Stimulated activated CD4-positive, alpha-beta T cell treated with anti-CD3 and anti-CD28 coated beads, Interleukin-4, amount 100 ng/mL, for 4 hours (primary cell): ENCODE measurements at places on chromosomes 2 and 18.

DNA sequence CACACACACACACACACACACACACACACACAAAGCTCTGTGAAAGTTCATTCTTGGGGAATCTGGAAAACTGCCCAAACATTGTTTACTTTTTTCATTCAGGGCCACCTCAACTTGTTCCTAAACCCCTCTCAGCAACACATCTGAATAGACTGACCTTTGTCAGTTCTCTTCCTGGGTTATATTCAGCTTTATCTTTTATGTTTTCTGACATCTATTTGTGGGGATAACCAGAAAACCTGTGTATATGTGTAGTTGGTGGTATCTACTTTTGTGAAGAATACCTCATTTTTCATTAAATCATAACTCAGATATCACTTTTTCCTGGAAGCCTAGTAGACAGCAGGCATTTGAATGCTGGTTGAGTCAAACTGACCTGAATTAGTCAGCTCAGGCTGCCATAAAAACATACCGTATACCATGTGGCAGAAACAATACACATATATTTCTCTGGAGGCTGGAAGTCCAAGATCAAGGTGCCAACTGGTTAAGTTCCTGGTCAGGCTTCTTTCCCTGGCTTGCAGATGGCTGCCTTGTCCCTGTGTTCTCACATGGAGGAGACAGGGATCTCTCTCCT lies 11.0 kb upstream of the RNF144A start:
- DNase-seq = no peak

- no peak for DNase-seq
These were observed 38.0 kb upstream of the ACVR2A start for GRCh38 chr2:147806846-147807245.

DNA sequence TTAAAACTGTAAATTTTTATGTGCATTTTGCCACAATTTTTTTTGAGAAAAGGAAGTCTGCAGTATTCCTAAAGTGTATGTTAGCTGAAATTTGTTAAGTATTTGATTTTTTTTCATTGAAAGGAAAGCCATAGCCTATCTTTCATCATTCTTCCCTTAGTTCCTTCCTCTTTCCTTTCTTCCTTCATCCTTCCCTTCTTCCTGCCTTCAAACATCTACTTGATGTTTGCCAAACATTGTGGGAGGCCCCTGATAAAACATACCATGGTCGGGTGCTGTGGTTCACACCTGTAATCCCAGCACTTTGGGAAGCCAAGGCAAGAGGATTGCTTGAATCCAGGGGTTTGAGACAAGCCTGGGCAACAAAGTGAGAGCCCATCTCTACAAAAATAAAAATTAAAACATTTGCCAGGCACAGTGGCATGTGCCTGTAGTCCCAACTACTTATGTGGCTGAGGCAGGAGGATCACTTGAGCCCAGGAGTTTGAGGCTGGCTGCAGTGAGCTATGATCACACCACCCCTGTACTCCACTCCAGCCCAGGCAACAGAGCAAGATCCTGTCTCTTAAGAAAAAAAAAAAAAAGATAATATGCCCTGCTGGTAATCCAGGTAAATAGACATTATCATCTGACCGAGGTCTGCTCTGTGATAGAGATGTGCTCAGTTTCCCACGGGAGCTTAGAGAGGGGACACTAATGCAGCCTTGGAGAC lies 278.4 kb upstream of the STON1 start:
- DNase-seq = no peak

DNA sequence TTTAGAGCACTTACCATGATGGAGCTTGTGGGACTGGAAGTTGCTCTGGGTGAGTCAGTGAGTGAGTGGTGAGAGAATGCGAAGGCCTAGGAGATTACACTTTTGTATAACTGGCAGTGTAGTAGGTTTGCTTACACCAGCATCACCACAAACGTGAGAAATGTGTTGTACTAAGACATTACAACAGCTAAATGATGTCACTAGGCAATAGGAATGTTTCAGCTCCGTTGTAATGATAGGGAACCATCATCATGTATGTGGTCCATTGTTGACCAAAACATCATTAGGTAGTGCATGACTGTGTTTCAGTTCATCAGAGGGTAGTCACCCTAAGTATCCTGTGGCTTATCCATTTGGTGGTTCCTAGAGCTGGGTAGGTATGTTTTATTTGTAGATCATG lies 11.9 kb downstream of the ZNF407 start:
- DNase-seq = no peak

- DNase-seq = no peak
These were observed 63.7 kb downstream of the EFEMP1 start for GRCh38 chr2:55859875-55860274.

DNA sequence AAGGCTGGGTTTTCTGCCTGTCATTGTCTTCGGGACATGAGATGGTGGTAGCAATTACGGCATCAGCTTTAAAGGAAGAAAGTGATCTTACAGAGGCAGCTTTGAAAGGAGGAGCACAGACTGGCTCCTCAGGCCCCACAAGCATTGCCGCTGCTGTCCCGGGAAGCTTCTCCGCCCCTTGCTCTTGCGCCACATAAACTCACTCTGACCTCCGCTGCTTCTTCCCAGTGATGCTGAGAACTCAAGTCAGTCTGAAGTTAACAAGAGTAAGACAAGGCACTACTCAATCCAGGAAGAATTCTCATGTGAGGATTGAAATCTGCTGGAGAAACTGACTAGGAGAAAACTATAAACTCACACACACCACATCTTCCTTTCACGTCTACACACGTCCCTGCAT lies 112.4 kb upstream of the RIOK3 start:
- DNase-seq = no peak

DNA sequence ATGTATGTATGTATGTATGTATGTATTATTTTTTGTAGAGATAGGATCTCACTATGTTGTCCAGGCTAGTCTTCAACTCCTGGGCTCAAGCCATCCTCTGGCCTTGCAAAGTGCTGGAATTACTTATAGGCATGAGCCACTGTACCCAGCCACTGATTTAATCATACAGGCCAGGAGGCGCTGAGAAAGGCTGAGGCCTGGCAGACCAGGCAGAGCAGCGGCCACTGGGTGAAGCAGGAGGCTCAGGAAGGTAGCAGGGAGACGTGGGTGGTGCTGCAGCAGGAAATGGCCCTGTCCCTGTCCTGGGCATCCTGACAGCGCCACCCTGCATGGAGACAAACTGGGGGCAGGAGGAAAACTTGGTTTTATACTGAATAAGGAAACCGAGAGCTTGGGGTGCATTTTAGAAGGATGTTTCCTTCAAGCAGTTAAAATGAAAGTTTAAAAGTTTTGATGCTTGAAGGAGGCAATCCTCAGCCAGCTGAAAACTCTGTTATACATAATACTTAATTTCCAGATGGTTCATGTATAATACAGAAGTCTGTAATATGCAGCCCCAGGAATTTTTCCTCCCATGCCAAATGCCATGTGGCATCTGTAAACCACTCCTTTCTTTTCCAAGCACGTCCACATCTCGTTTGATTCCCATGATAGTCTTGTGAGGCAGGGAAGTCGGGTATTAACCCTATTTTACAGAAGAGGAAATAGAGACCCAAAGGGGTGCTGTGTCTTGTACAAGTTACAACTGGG lies 182.4 kb downstream of the CELF4 start:
- DNase-seq = no peak

- no peak for DNase-seq
These were observed 7.9 kb downstream of the IL1RN start for GRCh38 chr2:113135317-113135716.

- DNase-seq = no peak
These were observed 61.2 kb upstream of the CUL3 start for GRCh38 chr2:224646242-224646846.

DNA sequence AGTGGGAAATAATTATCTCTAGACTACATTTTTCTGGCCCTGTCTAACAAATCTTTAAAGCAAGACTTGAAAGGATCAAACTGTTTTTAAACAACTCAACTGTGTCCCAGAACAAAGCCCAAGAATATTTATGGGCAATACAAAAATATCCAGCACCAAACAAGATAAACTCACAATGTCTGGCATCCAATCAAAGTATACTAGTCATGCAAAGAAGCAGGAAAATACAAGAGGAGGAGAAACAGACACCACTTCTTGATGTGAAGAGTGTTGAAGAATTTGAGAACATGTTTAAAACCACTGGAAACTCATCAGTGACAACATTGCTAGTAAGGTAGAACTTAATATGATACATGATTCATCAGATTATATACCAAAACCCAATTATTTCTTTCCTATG lies 66.1 kb upstream of the CDC42EP3 start:
- no peak for DNase-seq

- DNase-seq = no peak
These were observed 8.7 kb upstream of the IMPA2 start for GRCh38 chr18:11972371-11973174.

GRCh38 chr18:13525381-13526029 lies 200.9 kb downstream of the FAM210A start:
- no peak for DNase-seq

DNA sequence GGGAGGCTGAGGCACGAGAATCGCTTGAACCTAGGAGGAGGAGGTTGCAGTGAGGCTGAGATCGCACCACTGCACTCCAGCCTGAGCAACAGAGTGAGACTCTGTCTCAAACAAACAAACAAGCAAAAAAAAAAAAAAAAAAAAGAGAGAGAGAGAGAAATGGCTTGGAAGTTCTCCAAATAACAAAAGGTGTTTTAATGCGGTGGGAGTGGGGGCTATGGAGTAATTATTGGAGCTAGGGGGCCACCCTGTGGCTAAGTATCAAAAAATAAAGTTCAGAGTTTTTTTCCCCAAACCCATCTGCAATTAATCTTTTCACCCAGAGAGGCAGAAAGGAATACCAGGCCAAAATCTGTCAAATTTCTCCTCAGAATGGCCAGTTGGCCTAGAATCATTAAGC lies 23.0 kb upstream of the CEP68 start:
- no peak for DNase-seq

DNA sequence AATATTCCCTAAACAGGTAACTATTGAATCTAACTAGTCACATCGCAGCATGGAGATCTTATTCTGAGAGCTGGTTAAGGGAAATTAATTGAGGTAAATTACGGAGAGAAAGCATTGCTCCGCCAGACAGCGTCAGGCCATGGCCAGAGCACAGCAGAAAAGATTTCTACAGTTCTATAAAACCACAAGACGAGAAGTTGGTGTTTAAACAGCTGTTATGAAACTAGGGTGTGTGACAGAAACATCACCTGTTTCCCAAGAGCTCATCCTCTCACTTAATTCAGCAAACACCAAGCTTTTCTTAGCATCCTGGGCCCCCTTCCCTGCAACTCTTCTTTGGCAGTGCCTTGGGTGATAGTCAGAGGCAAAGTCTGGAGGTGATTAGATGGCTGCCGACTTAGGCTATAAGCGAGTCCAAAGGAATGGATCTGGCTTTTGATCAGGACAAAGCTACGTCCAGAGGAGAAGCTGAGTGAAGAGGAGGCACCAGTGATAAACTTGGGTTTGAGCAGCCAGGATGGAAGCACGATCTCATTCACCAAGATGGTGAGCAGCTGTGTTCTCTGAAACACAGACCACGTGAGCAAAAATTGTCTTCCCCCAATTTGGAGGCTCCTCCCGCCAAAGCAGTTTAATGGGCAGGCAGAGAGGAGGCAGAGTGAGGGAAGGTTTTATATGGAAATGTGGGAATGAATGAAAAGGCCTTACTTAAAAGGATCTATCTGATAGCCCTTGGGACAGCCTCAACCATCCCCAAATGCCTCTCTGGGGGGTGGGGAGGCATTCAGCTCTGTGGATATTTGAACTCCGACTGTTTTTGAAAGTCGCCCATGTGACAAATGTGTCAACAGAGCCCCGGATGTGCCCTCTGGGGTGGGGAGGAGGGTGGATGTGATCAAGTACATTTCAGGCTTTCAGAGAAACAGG lies 57.8 kb downstream of the PKDCC start:
- peak; percentile 40 for DNase-seq

DNA sequence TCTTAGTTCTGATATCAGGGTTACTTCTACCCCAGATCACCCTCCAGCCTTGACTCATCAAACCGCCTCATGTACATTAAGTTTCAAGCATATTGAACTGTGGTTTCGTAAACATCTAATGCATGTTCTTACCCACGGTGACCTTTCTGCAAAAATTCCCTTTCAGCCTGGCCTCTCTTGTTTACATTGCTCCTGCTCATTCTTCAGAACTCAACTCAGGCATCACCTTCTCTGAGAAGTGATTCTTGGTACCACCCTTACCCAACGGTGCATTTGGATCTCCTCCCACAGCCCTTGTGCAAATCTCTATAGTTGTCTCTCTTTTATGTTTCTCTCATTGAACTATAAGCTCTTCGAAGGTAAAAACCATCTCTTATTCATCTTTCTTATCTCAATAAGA lies 503.1 kb upstream of the PKDCC start:
- no peak for DNase-seq

GRCh38 chr2:49404108-49404507 lies 249.8 kb upstream of the FSHR start:
- no peak for DNase-seq

GRCh38 chr2:62364791-62365528 lies 141.0 kb downstream of the TMEM17 start:
- DNase-seq = no peak

DNA sequence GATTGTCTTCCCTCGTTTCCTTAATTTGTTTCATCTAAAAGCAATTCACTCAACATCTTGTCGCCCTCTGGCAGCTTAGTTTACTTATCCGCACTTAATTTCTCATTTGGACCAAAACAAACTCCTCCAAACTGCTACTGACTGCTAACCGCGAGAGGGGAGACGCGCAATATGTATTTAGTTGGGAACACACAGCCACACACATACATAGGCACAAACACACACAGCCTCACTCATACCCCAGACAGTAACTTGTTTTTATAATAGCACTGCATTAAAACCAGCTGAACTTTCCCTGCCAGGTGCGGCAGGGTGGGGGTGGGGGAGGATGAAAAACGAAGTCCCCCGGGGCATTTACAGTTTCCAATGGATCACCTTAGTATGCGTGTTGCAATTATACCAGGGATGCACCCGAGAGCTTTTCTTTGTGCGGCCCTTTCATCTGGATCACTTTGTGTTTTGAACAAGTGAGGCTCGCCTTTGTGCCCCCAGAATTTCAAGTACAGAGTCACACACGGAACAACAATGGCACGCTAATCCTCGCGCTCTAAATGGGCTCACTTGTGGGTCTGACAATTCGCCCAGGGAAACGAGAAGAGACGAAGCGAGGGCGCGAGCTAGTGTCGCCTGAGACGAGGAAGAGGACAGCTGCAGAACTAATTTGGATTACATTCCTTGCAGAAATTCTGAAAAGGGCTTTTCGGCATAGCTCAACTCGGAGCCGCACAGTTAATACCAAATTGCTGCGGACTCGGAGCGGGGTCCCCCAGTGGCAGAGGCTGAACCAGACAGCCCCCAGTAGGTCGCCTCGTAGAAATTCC lies 2.4 kb downstream of the ERBB4 start:
- no peak for DNase-seq

DNA sequence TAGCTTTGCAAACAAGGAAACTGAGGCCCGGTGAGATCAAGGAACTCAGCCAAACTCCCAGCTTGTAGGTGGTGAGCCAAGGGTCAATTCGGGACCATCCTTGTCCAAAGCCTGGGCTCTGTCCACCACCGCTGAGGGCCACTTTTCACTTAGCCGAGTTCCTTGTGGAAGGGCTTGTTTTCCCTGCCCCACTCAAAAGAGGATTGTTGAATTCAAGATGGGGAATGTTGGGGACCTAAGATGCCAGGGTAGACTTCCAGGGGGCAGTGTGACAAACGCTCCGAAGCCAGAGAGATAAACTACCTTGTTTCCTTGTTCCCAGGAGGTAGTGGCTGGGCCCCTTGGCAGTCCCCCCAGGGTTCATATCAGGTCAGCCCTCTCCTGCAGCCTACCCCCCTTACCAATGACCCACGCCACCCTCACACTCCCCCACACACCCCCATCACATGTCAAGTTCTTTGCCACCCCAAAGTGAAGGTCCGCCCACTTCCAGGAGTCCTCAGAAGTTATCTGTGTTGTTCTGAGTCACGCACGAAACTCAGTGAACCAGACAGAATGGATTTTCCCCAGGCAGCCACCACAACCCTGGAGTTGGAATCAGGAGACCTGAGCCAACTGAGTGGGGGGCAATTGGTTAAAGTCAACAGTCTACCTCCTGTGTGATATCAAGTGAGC lies 10.3 kb upstream of the ATOH8 start:
- DNase-seq = no peak
